ENCODE measurements at places on chromosomes 6 and 20. TPM values are rescaled to one million over a fixed set of nuclear protein-coding genes. Genes with fewer than 3 reads are reported as not detected.

Gene HM13
- total RNA-seq = 133 TPM

Gene SLC24A3
- not detected for total RNA-seq

Gene CFAP206
- total RNA-seq = 0.07 TPM

Gene PSORS1C2
- total RNA-seq = not detected

Gene BPIFB2
- not detected for total RNA-seq

Gene MYBL2
- 4.1 TPM for total RNA-seq

Gene DEFB132
- not detected for total RNA-seq

DNA sequence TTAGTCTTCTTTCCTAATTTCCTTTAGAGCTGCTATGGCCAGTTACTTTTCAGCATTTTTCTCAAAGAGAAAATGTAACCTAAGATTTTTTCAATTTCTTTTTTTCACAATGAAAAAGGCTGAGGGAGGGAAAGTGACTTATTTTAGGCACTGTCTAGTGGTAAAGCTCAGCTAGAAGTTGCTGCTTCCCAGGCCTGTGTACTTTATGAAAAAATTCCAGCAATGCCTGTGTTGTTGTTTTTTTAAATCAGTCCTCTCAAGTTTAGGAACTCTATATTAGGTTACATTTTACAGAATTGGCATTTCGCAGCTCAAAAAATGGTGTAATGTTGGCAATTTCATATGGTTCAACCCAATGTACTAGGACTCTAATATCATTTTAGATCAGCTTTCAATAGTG, 269.6 kb downstream of the ARID1B start:
- DNase-seq = no peak

DNA sequence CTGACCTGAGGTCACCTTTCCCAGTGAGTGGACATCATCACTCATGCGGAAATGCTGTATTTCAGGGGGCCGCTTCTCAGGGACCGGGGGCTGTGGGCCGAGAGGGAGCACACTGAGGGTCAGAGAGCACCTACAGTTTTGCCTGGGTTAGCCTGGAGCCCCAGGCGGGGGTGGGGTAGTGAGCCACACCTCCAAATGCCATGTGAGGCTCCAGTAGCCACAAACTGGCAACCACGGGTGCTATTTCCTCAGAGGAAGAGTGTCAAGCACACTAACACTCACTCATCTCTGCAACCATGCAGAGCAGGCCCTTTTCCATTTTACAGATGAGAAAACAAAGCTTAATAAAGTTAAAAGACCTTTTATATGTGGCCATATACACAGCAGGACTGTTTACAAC, 4.7 kb downstream of the EHMT2 start:
- no peak for DNase-seq

- no peak for DNase-seq
These were observed 23.6 kb downstream of the MBOAT1 start for GRCh38 chr6:20188630-20189075.

- no peak for DNase-seq
These were observed 653 bp downstream of the ZNF335 start for GRCh38 chr20:45971425-45971674.

GRCh38 chr6:51028276-51028675, 209.6 kb downstream of the TFAP2B start:
- no peak for DNase-seq

DNA sequence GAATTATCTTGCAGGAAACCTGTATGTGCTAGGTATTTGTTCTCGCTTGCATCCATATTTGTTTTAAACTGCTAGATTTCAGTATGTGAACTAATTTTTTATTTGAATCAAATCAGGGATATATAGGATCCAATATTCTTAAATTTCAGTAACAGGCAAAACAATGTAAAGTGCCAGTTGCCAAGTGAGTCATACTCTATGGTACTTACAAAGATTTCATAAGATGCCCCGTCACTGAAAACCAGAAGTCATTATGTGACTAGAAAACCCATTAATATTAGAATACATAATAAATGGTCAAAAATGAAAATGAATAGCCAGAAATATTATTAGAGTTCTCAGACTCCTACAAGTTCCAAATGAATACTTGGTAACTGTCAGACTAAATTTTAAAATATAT, 481.2 kb downstream of the TFAP2A start:
- DNase-seq = no peak

DNA sequence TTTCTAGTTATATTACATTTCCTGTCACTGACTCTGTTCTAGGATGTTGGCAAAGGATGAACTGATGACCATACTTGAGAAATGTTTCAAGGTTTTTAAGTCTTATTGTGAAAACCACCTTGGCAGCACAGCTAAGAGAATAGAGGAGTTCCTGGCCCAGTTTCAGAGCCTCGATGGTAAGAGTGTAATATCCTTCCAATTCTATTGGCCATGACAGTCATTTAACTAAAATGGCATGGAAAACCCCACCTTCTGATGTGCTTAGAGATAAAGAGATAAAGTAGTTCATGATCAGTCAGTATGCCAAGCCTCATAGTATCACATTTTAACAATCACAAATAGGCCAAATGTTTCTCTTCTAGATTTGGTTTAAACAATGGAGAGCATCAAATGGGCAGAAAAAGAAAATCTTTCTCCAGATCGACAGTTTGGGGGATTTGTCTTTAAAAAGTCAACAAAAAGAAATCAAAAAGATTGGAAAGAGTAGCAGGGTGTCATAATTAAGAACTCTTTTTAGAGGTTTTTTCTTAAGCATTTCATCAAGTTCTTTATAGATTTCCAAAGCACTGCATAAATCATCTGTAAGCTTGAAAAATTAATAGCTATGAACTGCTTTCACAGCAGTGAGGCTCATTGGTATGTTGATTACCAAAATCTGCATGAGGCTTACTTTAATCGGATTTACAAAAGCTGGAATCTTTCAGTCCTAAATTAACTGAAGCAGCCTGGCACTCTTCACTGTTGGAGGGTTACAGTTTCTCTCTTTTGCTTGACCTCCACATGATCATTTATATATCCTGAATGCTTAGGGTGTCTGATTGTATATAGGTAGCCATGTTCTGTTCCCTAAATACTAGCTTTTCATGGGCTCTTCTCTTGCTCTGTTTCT, 48.7 kb downstream of the AKIRIN2 start:
- no peak for DNase-seq

GRCh38 chr6:106547601-106548453, 81.5 kb downstream of the RTN4IP1 start:
- DNase-seq = peak; percentile 37

GRCh38 chr6:116475141-116475540, 14.0 kb downstream of the CALHM6 start:
- DNase-seq = no peak

- no peak for DNase-seq
These were observed 635.3 kb downstream of the UTRN start for GRCh38 chr6:144920391-144920961.

DNA sequence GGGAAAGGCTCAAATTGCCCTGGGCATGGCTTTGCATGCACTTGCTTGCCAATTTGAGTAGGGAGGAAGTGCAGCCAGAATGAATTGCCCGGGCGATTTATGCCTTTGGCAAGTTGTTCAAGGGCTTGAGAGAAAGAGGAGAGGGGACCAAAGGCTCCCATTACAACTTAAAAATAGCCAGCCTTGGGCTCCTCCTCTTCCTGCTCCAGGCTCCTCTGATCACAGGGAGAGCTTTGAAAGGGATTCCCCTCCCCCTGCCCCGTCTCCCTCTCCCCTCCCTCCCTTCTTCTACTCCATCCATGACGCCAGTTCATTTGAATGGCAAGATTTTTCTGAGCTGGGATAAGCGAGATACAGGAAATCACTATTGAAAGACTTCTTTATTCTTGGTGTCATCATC, 304.9 kb upstream of the JAG1 start:
- no peak for DNase-seq

GRCh38 chr6:75204959-75205775, 686 bp downstream of the COL12A1 start:
- no peak for DNase-seq

DNA sequence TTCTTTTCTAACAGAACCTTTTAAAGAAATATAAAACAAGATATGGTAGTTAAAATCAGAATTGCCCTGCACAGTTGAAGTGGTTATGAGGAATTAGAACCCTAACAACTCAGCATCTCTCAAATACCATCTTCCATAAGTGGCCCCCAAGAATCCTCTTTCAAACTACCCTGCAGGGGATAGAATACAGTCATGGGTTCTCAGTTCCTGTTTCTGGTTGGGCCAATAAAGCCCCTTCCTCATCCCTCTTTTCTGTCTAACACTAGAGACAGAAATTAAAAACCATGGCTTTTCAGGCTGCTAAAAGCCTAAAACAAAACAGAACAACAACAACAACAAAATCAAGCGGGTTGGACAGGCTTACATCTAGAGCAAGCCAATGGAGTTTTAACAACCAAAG, 6.7 kb upstream of the LCA5 start:
- DNase-seq = no peak

DNA sequence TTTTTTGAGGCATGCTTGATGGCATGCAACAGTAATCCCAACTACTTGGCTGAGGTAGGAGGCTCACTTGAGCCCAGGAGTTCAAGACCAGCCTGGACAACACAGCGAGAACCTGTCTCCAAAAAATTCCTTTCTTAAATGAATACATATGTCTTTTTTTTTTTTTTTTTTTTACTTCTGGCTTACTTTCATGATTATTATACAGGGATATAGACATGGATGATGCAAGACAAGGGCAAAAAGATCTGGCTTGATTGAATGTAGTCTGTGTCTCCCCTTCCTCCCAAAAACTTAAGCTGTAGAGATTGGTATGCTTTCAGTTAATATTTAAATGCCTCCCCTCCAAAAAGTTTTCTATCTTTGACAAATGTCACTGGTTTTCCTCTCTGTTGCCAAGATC, 7.6 kb downstream of the SNX3 start:
- no peak for DNase-seq

DNA sequence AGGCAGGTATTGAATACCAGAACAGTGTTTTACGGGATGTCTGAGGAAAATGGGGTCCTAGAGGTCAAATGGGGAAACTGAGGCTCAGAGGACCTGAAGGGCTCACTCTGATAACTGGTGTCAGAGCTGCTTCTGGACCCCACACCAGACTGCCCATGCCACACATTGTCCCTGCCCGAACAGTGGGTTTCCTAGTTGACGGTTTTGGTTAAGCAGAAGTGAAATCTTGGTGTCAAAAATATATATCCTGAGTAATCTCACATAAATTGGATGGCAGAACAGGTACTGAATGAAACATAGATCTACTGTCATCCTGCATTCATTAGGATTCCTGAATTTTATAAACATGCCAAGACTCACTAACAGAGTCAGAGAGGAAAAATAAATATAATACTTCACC, 16.3 kb downstream of the NOX3 start:
- DNase-seq = no peak

- DNase-seq = no peak
These were observed 167.6 kb downstream of the EPM2A start for GRCh38 chr6:145567684-145568252.

DNA sequence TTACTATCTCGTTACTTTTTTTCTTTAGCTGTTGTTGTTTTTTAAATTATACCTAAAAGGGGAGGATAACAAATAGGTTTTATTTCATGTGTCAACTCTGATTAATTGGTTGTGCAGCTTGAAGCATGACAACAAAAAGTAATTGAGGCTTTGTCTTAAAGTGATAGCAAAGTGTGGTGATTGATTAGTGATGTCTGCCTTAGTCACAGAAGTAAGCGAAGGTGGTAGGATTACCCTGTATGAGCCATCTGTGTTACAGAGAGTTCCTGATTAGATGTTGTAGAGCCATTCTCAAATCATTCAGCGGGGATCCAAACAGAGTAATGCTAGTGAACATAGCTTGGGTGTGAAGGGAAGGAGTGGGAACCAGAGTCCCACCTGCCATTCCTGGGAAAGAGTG, 14.4 kb upstream of the MRPS10 start:
- no peak for DNase-seq

- DNase-seq = no peak
These were observed 1.4 kb upstream of the LAMA5 start for GRCh38 chr20:62368392-62368975.

GRCh38 chr6:157648561-157648960, 174.5 kb upstream of the SNX9 start:
- DNase-seq = no peak

DNA sequence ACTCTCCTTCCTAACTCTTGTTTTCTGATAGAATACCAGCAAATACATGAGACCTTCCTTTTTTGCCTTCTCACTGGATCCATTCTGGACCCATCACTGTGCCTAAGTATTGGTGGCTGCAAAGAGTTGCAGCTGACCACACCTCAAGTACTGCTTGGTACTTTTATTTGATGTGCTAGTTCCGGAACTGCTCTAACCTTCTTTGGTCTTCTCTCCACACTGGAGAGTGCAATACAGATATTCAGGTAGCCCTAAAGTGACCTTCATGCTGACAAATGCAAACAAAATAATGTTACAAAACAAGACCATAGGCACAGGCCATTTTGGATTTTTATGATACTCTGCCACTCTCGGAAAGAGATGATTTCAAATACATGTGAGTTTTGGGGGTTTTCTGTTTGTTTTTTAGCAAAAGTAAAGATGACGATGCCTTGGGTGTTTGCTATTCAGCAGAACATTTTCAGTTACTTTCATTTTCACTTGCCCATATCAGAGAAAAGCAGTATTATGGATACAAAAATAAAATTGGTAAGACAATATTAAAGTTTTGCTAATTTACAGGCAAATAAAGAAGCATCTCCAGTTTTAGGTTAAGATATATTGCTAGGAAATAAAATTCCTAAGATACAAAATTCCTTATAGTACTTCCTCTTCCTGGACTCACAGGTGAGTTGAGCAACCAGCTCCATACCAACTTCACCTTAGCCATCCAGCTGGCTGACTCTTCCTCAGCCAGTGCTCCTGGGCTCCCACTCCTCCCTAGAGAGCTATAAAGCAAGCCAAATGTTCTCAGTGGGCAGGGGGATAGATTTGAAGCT, 42.0 kb downstream of the PTPRK start:
- no peak for DNase-seq
